HFFc6 (cell line): ENCODE measurements at places on chromosomes 5 and 9. TPM values are rescaled to one million over a fixed set of nuclear protein-coding genes. Genes with fewer than 3 reads are reported as not detected.

DNA sequence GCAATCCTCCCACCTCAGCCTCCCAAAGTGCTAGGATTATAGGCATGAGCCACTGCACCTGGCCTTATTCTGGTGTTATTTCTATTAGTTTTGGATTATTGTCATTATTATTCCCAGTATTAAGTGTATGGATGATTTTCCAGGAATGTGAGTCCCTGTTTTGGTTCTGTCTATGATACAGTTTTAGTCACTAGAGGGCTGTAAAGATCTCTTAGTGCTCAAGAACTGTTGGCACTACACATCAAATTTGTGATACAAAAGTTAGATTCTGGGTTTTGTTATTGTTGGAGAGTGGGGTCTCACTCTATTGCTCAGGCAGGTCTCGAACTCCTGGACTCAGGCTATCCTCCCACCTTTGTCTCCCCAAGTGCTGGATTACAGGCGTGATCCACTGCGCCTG lies 12.1 kb downstream of the CCL28 start:
- no peaks in the 10 kb centered on the region for H3K36me3 ChIP-seq
- H3K4me3 ChIP-seq: no peak overlapping the region
- H3K27ac ChIP-seq: no peak overlapping the region

DNA sequence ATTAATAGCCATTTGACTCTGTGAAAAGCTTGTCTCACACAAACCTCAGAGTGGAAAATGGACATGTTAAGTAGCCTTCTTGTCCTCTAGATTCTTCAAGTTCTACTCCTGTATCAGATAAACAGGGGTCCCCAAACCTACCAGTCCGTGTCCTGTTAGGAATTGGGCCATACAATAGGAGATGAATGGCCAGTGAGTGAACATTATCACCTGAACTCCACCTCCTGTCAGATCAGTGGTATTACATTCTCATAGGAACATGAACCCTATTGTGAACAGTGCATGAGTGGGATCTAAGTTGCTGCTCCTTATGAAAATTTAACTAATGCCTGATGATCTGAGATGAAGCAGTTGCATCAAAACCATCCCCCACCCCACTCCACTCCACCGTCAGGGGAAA lies 136.3 kb downstream of the TMEM232 start:
- no peaks in the 10 kb centered on the region for H3K36me3 ChIP-seq
- no peak overlapping the region for H3K4me3 ChIP-seq
- DNase-seq: no peak
- no peaks in the 10 kb centered on the region for H3K4me1 ChIP-seq
- no peak overlapping the region for H3K27ac ChIP-seq

PCDHAC1 gene
- not detected in 2 replicates for total RNA-seq

GRCh38 chr9:113682297-113682771 lies 193.8 kb upstream of the ZNF618 start:
- DNase-seq: peak; percentile 81
- H3K27ac ChIP-seq: peak overlapping the region; percentile 69
- H3K27me3 ChIP-seq: peaks cover 12% of the 10 kb centered on the region
- peaks cover 19% of the 10 kb centered on the region for H3K4me1 ChIP-seq
- H3K36me3 ChIP-seq: no peaks in the 10 kb centered on the region
- peak overlapping the region; percentile 27 for H3K4me3 ChIP-seq

DNA sequence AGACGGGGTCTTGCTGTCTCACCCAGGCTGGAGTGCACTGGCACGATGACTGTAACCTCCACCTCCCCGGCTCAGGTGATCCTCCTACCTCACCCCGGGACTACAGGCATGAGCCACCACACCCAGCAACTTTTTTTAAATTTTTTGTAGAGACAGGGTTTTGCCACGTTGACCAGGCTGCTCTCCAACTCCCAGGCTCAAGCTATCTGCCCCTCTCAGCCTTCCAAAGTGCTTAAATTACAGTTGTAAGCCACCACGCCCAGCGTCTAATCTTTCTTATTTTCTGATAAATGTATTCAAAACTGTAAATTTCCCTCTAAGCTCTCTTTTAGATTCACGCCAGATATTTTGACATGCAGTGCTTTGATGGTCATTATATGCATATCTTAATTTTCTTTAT lies 10.3 kb downstream of the FRRS1L start:
- no peak overlapping the region for H3K27ac ChIP-seq
- no peaks in the 10 kb centered on the region for H3K4me1 ChIP-seq
- no peaks in the 10 kb centered on the region; the same call in 1 of the 2 replicates for H3K36me3 ChIP-seq
- DNase-seq: no peak

SMIM33 gene
- total RNA-seq: not detected in 3 replicates

DNA sequence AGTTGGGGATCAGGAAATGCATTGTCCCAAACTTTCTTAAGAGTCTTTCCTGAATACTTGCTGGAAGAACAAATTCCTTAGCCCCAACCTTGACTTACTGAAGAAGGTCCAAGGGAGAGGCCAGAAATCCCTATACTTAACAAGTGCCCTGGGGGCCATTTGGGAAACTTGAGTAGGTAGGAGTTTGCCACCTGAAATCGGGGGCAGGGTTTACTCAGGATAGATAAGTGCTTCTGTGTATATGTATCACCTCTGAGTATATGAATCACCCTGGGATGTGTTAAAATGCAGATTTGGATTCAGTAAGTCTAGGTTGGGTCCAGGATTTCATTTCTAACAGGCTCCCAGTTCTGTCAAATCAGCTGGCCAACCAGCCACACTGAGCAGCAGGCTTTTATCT lies 47.9 kb upstream of the MYO10 start:
- no peak overlapping the region for H3K4me3 ChIP-seq
- no peaks in the 10 kb centered on the region for H3K27me3 ChIP-seq
- H3K27ac ChIP-seq: no peak overlapping the region

DNA sequence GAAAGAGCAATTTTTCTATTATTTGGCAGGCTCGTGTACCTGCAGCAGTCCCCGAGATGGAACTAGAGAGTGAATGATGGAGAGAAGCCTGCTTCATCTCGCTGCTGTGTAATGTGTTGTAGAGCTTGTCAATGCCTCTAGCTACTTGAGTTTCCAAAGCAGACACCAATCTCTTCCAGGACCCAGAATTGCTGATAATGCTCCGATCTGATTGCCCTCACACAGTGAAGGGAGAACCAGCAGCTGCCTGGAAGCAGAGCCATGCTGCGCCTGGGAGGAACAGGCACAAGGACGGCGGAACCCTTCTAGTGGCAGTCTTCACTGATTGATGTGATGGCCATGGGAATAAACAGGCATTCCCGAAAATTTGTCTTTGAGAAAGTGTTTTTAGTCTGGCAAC lies 288.0 kb downstream of the ICE1 start:
- H3K27ac ChIP-seq: no peak overlapping the region
- no peaks in the 10 kb centered on the region for H3K27me3 ChIP-seq
- no peak for DNase-seq
- peaks cover 9% of the 10 kb centered on the region; the same call in 1 of the 2 replicates for H3K36me3 ChIP-seq
- H3K4me1 ChIP-seq: no peaks in the 10 kb centered on the region

DNA sequence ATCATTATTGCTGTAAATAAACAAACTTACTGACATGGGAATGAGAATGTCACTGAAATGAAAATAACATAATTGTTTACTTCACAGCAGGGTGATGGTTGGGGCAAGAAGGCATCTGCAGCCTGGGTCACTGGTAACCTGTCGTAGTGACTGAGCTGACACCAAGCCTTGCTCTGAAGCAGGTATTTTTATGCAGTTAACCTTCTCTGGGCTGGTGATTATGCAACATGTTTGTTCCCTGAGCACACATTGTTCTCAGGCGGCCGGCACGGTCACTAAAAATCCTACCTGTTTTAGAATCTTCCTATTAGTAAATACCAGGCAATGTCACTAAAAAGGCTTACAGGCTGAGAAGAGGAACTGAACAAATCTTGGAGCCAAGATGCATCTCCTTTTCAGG lies 157.7 kb upstream of the NR3C1 start:
- no peaks in the 10 kb centered on the region for H3K36me3 ChIP-seq
- DNase-seq: no peak
- no peak overlapping the region for H3K27ac ChIP-seq

GRCh38 chr5:147921136-147921535 lies 14.8 kb upstream of the C5orf46 start:
- no peak overlapping the region for H3K27ac ChIP-seq
- no peak overlapping the region for H3K4me3 ChIP-seq
- 0 out of 2 replicates have a peak, but pooled peaks cover under 1% of the 10 kb centered on the region for H3K36me3 ChIP-seq
- H3K4me1 ChIP-seq: no peaks in the 10 kb centered on the region
- no peak for DNase-seq

GRCh38 chr9:126515001-126515872 lies 98.5 kb upstream of the LMX1B start:
- peaks cover 23% of the 10 kb centered on the region for H3K27me3 ChIP-seq
- no peak for DNase-seq
- no peak overlapping the region for H3K27ac ChIP-seq

DNA sequence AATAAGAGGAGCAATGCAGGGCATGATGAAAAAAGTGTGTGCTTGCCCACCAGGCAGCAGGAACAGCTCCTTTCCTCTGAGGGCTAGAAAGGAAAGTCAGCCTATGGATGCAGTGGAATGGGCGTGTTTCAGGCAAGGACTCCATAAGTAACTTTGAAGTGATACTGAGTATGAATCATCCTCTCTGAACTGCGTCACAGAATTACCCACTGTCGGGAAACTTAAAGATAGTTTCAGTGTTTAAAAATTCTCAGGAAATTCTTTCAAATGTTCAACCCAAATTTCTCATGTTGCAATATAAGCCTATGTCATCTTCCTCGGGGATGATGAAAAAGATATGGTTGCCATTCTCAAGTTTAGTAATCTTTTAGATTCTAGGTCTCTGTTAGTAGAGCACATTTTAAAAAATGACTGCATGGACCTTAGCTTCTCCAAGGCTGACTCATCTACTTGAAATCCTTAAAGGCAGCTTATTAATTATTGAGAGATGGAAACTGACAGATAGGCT lies 27.7 kb downstream of the PTCD2 start:
- H3K27ac ChIP-seq: peak overlapping the region; percentile 92
- H3K36me3 ChIP-seq: peaks cover 33% of the 10 kb centered on the region
- H3K27me3 ChIP-seq: peaks cover under 1% of the 10 kb centered on the region; the same call in 1 of the 2 replicates

PCDHB12 gene
- total RNA-seq: 0.57 to 0.83 TPM (median 0.63 TPM) in 3 replicates

GRCh38 chr9:17751486-17751885 lies 172.6 kb downstream of the SH3GL2 start:
- H3K4me1 ChIP-seq: no peaks in the 10 kb centered on the region
- H3K4me3 ChIP-seq: no peak overlapping the region
- no peaks in the 10 kb centered on the region for H3K36me3 ChIP-seq
- no peak for DNase-seq
- H3K27ac ChIP-seq: no peak overlapping the region

DNA sequence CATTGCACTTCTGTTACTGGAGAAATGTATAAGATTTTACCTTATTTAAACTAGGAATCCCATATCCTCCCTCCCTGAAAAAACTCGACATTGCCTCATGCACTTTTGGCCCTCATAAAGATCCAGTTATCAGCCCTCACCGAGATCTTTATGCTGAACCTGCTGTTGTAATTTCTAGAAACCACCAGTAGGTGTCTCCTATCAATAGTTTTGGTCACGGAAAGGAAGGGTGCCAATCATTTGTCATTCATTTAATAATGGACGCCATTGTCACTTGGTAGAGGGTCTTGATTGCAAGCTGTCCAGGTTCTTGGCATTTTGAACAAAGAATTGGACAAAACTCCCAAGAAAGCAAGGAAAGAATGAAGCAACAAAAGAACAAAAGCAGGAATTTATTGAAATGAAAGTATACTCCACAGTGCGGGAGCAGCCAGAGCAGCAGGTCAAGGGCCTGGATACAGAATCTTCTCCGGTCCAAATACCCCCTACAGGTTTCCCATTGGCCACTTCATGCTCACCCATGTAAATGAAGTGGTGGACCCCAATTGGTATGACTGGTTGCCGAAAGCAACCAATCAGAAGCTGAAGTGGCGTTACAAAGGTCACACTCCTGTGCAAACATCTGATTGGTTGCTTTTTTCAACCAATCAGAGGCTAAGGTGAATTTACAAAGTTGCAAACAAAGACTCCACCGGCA lies 524.3 kb downstream of the PSAT1 start:
- H3K36me3 ChIP-seq: peaks cover 8% of the 10 kb centered on the region
- H3K4me3 ChIP-seq: peak overlapping the region; percentile 23; the same call in 1 of the 2 replicates
- H3K27ac ChIP-seq: no peak overlapping the region; the same call in 1 of the 2 replicates
- peaks cover 45% of the 10 kb centered on the region for H3K4me1 ChIP-seq
- no peaks in the 10 kb centered on the region; the same call in 1 of the 2 replicates for H3K27me3 ChIP-seq
- peak; percentile 28 for DNase-seq

DNA sequence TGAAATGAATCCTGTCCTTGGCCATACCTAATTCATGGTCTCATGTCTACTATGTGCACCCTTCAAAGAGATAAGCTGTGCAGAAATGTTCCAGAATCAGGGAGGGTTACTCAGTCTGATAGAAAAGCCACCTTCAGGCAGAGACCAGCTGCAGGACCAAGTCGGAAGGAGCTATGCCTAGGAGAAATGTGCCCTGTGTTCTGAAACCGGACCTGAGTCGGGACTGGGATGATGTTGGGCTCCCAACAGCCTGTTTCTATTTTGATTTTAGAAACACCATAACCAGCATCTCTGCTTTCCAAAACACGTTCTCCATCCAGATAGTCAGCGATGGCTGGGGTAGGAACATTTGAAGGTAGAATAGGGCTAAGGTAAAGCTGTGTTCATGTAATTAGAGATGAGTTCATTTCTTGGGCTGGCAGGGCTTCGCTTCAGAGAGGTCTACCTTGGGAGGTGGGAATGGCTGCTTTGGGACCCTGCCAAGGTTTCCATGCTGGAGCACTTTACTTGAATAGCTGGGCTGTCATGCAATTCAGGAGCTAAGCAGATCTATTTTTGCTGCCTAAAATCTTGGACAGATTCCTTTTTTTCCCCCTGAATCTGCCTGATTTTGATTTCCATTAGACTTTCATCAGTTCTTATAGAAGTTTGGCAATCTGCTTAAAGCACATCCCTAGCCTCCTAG lies 2.8 kb downstream of the ADCY2 start:
- no peak overlapping the region for H3K4me3 ChIP-seq
- no peak overlapping the region for H3K27ac ChIP-seq
- no peaks in the 10 kb centered on the region for H3K36me3 ChIP-seq
- H3K4me1 ChIP-seq: no peaks in the 10 kb centered on the region
- no peak for DNase-seq
- peaks cover 11% of the 10 kb centered on the region for H3K27me3 ChIP-seq
